ENCODE measurements at places on chromosomes 1 and 21. TPM values are rescaled to one million over a fixed set of nuclear protein-coding genes. Genes with fewer than 3 reads are reported as not detected.

ZNF678 gene
- total RNA-seq = 27.2 TPM

CD52 gene
- 2.8 TPM for total RNA-seq

LAX1 gene
- total RNA-seq = 1.2 TPM

ADAMTS5 gene
- 18.2 TPM for total RNA-seq

CHRM3 gene
- total RNA-seq = 2.0 TPM

SF3B4 gene
- total RNA-seq = 12.2 TPM

LYPLAL1 gene
- 45.1 TPM for total RNA-seq

ETS2 gene
- 108 TPM for total RNA-seq

RGS13 gene
- total RNA-seq = 0.79 TPM

PODN gene
- 13.8 TPM for total RNA-seq

LCE6A gene
- 4.4 TPM for total RNA-seq

CACNA1S gene
- total RNA-seq = 5.3 TPM

REN gene
- total RNA-seq = 0.30 TPM

ATAD3B gene
- total RNA-seq = 16.7 TPM

KIFAP3 gene
- total RNA-seq = 35.5 TPM

FAM72D gene
- total RNA-seq = 0.99 TPM

PRAMEF27 gene
- not detected for total RNA-seq

IL20 gene
- 0.59 TPM for total RNA-seq

PGBD5 gene
- 2.7 TPM for total RNA-seq

RXRG gene
- total RNA-seq = 14.1 TPM

ARHGEF16 gene
- 5.4 TPM for total RNA-seq

ITLN2 gene
- not detected for total RNA-seq

RAP1GAP gene
- 3.9 TPM for total RNA-seq

STUM gene
- total RNA-seq = 2.4 TPM

GNL2 gene
- 70.7 TPM for total RNA-seq

ETV3L gene
- not detected for total RNA-seq

C1QA gene
- 37.7 TPM for total RNA-seq

SPRR4 gene
- 17.7 TPM for total RNA-seq

UBE4B gene
- 34.7 TPM for total RNA-seq

DNMT3L gene
- total RNA-seq = not detected

Measured in skin of body (tissue), 3 donors.